ENCODE measurements at places on chromosomes 2 and 18.

DNA sequence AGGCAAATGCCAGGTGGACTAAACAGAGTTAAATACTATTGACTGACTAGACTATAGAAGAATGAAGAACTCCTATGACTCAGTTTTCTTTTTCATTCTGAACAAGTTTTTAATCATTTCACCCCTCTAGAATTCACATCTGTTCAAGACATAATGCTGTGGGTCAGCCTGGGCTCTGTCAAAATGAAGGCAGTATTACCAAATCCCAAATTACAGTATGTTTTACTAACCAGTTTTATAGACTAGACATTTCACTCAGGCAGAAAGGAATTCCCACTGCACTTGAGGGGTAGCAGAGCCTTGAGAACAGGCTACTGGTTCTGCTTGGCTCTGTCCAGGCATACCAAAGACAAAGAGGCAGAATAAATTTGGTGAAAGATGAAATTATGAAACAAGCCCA is 511.7 kb downstream of the EPHA4 start:
- DNase-seq = no peak

DNA sequence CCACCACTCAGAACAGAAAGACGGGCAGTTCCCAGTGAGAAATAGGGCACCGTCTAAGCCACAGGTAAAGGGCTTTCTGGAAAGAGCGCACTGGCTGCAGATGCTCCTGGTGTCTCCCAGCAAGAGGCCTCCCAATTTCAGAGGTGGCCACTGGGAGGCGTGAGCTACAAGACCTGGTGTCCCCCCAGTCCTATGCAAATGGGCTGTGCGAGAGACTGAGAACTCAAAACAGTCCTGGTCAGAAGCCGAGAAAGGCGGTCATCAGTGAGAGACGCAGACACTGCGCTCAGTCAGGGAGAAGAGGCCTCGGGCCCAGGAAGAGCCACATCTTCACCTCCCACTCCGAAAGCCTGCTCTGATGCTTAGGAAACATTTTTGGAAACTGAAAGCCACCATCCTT is 179.5 kb downstream of the EIPR1 start:
- no peak for DNase-seq

GRCh38 chr2:234735829-234736228 is 216.0 kb upstream of the SH3BP4 start:
- no peak for DNase-seq

DNA sequence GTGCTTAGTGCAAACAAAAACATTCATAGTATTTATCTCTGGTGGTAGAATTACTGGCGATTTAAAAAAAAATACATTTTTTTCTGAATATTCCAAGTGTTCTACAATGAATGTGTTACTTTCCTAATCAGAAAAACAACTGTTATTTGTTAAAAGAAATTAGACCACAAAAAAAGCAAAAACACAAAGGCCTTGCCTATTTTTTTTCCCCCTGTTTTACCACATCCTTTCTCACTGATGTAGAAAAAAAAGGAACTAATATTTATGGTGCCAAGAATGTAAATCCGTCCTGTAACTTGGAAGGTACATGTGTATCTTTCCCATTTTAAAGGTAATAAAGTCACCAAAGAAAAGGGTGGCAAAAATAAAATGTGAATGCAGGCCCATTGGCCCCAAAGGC is 28.4 kb upstream of the MGAT4A start:
- no peak for DNase-seq

- DNase-seq = no peak
Measured at GRCh38 chr2:120561379-120562035, 174.2 kb upstream of the GLI2 start.

DNA sequence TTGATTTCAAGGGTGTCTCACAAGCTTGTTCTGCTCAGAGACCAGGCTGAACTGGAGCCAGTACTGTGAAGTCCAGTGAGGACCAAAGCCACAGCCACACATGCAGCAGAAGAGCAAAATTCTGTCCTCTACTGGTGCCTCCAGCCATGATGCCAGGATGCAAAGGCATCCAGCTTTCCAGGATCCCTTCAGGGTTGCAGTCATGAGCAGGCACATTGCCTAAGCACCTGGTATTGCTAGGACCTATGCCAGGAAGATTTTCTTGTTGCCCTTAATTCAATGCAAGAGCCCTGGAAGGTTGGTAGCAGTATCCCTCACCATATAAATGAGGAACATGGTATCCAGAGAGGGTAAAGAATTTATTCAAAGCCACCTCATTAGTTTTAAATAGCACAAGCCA is 78.9 kb upstream of the CYRIA start:
- no peak for DNase-seq

GRCh38 chr2:209661286-209661894 is 110.2 kb upstream of the UNC80 start:
- DNase-seq = no peak

GRCh38 chr2:218734190-218734975 is 23.7 kb downstream of the TTLL4 start:
- DNase-seq = no peak

GRCh38 chr2:2812117-2812516 is 481.0 kb upstream of the MYT1L start:
- DNase-seq = no peak

DNA sequence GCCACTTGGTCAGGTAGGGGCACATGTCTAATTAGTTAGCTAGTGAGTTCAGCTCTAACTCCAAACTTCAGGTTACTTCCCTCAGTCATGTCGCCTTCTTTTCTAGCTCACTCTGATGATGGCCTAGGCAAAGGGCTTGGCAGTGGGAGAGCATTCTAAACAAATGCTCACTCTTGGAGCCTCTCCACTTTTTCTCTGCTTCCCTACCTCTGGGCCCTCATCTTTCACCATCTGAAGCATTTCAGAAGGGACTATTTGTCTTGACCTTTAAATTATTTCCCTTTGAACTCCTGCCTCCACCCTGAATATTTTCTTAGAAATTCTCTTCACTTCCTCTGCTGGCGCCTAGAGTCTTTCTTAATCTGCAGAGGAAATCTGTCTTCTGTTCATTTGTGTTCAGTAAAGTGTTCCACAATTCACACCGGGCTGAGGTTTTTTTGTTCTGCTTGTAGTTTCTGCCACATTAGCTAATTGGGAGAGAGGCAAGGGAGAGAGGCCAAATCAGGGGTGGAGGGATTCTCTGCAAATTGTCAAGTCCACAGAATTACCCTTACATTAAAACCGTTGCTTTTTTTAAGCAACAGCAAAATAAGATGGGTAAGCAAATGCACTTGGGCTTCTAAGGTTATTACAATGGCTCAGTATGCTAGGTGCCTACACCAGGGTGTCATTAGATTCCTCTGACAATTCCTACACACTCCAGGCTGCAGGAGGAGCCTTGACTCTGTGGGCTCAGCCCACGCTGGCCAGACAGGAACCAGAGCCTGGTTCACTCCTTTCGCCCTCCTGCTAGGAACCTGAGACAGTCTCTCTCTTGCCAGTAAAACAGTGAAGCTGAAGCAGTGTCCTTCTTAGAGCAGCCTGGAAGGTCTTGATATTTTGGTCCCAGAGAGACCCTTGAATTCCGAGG is 5.5 kb downstream of the MSGN1 start:
- no peak for DNase-seq

- no peak for DNase-seq
Measured at GRCh38 chr2:19458427-19459003, 100.1 kb upstream of the OSR1 start.

GRCh38 chr18:75915941-75916623 is 488.6 kb upstream of the SMIM21 start:
- DNase-seq = no peak
